CMK (cell line): ENCODE measurements at places on chromosomes 4 and X.

DNA sequence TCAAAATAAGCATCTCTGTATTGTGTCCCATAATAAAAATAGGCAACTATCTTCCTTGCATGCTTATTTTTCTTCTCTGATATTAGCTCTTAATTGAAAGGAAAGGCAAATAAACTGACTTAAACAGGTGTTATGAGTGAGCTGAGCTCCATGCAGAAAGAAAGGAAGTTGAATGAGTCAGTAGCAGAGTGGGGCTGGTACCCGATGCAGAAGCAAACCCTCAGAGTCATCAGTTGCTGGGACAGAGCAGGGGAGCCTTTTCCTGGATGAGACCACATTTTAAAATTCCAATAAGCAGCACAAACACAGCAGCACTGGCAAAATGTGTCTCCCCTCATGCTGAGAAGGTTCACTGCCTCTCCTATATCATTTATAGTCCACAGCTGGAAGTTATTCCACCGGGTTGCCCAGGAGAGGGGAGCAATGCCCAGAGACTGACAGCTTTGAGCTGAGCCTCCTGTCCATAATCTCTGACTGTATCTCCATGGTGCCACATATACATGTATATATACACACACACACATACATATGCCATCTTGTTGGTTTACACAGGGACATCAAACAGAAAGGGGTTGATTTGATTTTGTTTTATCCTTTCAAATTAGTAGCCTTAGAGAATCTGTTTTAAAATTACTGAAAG is 274.3 kb upstream of the PPARGC1A start:
- no peak for DNase-seq

DNA sequence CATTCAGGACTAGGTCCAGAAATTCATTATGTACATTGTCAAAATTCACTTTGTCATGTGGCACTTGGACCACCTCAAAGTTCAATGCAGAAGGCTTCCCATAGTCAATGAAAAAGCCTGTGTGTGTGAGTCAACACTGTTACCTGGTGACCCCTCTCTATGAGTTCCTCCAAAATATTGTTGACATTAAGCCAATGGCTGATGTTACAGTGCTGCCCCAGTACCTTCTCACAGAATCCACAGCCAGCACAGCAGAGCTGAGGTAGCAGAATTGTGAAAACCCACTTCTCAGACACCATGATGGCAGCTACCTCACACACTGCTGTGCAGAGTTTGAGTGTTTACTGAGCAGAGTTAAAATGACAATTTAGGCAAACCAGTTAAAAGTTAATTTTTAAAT is 22.4 kb upstream of the UGT2B4 start:
- no peak for DNase-seq

GRCh38 chrX:72498782-72499181 is 73.9 kb downstream of the HDAC8 start:
- no peak for DNase-seq

- no peak for DNase-seq
Observed at GRCh38 chr4:81314897-81315470, 100.0 kb upstream of the PRKG2 start.

- DNase-seq = no peak
Observed at GRCh38 chrX:129984111-129984958, 1.9 kb downstream of the BCORL1 start.

- DNase-seq = no peak
Observed at GRCh38 chrX:2705046-2705832, 14.1 kb downstream of the CD99 start.

- no peak for DNase-seq
Observed at GRCh38 chr4:114249561-114249960, 270.1 kb upstream of the ARSJ start.

DNA sequence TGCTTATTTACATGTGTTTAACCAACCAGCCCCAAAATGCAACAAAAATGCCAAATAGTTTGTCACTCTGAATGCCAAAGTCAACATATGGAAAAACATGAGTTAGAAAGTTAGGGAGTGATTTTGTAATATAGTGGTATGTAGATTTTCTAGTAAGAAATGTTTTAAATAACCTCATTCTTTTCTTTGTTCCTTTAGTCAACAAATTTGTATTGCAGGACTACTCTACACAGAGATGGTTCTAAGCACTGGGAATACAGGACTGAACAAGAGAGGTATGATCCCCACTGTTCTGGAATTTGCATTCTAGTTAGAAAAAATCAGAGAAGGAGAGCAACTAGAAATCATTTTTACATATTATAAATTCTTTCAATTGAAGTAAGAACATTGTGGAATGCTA is 218.8 kb upstream of the ANXA10 start:
- DNase-seq = no peak

- DNase-seq = no peak
Observed at GRCh38 chrX:13741695-13742094, 7.1 kb downstream of the OFD1 start.

GRCh38 chr4:121642876-121643585 is 53.7 kb downstream of the ANXA5 start:
- no peak for DNase-seq

- DNase-seq = no peak
Observed at GRCh38 chr4:30718021-30718542, 2.1 kb upstream of the PCDH7 start.

- no peak for DNase-seq
Observed at GRCh38 chrX:113833096-113834055, 750.5 kb upstream of the HTR2C start.
